ENCODE measurements at places on chromosomes 1 and 21. TPM values are rescaled to one million over a fixed set of nuclear protein-coding genes. Genes with fewer than 3 reads are reported as not detected.

The CYP4Z1 gene
- total RNA-seq, result not detected

The SMIM34 gene
- not detected for total RNA-seq

The UMODL1 gene
- total RNA-seq, result 0.09 TPM

The SLAMF1 gene
- not detected for total RNA-seq

The FAM72D gene
- 23.9 TPM for total RNA-seq

GRCh38 chr21:25867061-25867460 lies 132.3 kb downstream of the GABPA start:
- H3K4me3 ChIP-seq, result no peak overlapping the region
- H3K4me1 ChIP-seq, result peaks cover 22% of the 10 kb centered on the region
- no peak overlapping the region for H3K27ac ChIP-seq
- no peaks in the 10 kb centered on the region for H3K36me3 ChIP-seq
- no peak for DNase-seq

GRCh38 chr1:54475946-54476516 lies 69.8 kb upstream of the SSBP3 start:
- peak overlapping the region; percentile 58 for H3K27ac ChIP-seq
- DNase-seq, result peak; percentile 56
- H3K4me3 ChIP-seq, result no peak overlapping the region
- H3K36me3 ChIP-seq, result no peaks in the 10 kb centered on the region
- peaks cover 12% of the 10 kb centered on the region for H3K27me3 ChIP-seq

DNA sequence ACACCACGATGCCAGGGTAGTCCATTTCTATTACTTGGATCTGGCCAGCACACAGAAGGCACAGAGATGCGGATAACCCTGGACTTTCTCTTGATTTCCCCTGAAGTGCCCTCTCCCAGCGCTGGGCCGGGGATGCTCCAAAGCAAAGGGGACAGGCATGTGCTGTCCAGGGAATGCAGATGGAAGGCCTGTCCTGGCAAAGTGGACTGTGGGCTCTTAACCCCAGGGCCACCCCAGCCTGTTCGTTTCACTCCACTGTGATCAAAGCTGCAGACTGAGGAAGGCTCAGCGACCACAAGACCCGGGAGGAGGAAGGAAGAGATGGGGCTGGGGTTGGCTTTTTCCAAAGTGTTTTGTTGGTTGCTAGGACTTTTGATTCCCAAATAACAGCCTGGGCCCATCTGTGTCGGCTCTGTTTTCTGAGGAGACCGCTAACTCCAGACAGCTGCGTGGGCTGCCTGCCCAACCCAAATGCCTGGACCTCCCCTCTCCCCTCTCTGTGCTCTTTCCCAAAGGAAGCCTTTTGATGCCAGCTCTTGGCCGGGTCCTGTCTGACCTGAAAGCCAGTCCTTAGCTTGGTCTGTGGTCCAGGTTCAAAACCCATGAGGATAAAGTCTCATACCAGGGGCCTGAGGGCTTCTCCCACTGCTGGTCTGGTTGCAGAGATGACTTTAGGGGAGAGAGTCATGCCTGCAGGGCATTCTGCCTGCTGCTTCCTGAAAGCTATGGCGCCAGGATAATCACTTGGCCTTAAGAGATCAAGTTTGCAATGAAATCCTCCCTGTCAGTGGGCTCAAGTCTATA lies 119.6 kb upstream of the CD34 start:
- no peaks in the 10 kb centered on the region for H3K27me3 ChIP-seq
- peaks cover 15% of the 10 kb centered on the region for H3K4me1 ChIP-seq
- no peak for DNase-seq
- H3K4me3 ChIP-seq, result no peak overlapping the region
- no peak overlapping the region for H3K27ac ChIP-seq
- H3K36me3 ChIP-seq, result no peaks in the 10 kb centered on the region

- no peak overlapping the region for H3K27ac ChIP-seq
- DNase-seq, result no peak
- no peaks in the 10 kb centered on the region for H3K4me1 ChIP-seq
- no peaks in the 10 kb centered on the region for H3K36me3 ChIP-seq
These were observed 99.3 kb downstream of the PLD5 start for GRCh38 chr1:242425232-242425631.

DNA sequence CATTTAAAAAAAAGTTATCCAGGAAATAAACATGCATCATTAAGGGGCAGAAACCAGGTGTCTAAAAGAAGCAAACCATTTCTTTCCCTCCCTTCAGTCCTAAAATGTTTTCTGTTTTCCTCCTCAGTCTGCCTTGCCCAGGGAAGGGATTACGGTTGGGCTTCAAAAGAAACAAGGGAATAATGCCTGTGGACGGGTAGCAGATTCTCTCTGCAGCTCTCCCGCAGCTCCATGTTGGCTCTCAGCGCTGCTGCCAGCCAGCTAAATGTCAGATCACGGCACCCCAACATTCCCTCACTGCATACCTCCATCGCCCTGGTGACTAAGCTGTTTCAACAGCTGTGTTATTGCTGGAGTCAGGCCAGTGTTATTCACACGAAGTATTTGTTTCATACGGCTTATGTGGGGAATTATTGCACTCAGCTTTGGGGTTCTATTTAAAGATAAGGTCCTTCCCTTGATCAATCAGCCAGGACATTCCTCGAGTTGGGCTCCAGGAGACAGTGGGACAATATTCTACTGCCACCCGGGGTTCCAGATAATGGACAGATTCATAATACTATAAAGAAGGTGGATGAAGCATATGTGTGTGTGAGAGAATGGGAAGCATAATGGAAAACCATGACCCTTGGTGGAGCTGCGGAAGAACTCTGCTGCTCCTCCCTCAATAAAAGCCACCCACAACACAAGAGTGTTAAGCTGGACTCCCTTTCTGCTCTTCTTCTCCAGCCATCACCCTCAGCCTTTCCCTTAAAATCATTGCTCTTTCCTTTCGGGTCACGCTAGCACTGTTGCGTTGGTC lies 58.2 kb downstream of the WLS start:
- H3K27ac ChIP-seq, result peak overlapping the region; percentile 51
- no peaks in the 10 kb centered on the region for H3K36me3 ChIP-seq

DNA sequence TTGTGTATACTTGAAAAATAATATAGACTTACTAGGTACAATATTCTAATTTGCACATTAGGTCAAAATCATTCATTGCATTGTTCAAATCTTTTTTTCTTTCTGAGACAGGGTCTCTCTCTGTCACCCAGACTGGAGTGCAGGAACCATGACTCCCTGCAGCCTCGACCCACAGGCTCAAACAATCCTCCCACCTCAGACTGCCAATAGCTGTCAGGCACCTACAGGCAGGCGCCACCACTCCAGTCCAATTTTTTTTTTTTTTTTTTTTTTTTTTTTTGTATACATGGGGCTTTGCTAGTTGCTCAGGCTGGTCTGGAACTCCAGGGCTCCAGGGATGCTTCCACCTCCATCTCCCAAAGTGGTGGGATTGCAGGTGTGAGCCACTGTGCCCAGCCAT lies 656.9 kb downstream of the KCNT2 start:
- H3K27me3 ChIP-seq, result no peaks in the 10 kb centered on the region
- H3K27ac ChIP-seq, result no peak overlapping the region
- no peaks in the 10 kb centered on the region for H3K36me3 ChIP-seq
- H3K4me3 ChIP-seq, result no peak overlapping the region
- DNase-seq, result no peak
- no peaks in the 10 kb centered on the region for H3K4me1 ChIP-seq

DNA sequence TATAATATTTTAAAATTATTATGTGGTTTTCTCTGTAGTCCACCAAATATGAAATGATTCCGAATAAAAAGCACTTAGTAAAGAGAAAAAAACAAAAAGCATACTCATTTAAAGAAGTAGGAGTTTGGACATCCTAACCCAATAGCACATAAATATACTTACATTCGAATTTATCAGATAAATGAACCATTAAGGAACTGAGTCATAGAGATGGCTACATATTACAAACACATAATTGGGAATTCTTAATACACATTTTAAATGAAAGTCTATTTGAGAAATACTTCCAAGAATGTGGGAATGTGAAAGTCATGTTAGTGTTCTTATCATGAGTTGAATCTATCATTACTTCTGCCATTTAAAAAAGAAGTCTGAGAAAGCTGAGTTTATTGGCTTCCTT lies 75.0 kb downstream of the USP24 start:
- no peaks in the 10 kb centered on the region for H3K27me3 ChIP-seq
- H3K27ac ChIP-seq, result no peak overlapping the region
- no peak overlapping the region for H3K4me3 ChIP-seq
- H3K4me1 ChIP-seq, result no peaks in the 10 kb centered on the region

GRCh38 chr1:31765041-31765467 lies 914 bp upstream of the ADGRB2 start:
- H3K4me3 ChIP-seq, result no peak overlapping the region
- H3K27me3 ChIP-seq, result peaks cover 32% of the 10 kb centered on the region
- no peaks in the 10 kb centered on the region for H3K36me3 ChIP-seq
- H3K27ac ChIP-seq, result no peak overlapping the region
- DNase-seq, result peak; percentile 68

- DNase-seq, result no peak
- peaks cover under 1% of the 10 kb centered on the region for H3K4me1 ChIP-seq
- no peak overlapping the region for H3K4me3 ChIP-seq
- H3K27ac ChIP-seq, result no peak overlapping the region
These were observed 46.7 kb upstream of the HAO2 start for GRCh38 chr1:119321666-119322419.

Data from neural progenitor cell (in vitro differentiated cells).